ENCODE measurements at places on chromosomes 12 and 14.

- no peak for DNase-seq
These were observed 1.4 kb upstream of the PHC1 start for GRCh38 chr12:8912914-8913313.

DNA sequence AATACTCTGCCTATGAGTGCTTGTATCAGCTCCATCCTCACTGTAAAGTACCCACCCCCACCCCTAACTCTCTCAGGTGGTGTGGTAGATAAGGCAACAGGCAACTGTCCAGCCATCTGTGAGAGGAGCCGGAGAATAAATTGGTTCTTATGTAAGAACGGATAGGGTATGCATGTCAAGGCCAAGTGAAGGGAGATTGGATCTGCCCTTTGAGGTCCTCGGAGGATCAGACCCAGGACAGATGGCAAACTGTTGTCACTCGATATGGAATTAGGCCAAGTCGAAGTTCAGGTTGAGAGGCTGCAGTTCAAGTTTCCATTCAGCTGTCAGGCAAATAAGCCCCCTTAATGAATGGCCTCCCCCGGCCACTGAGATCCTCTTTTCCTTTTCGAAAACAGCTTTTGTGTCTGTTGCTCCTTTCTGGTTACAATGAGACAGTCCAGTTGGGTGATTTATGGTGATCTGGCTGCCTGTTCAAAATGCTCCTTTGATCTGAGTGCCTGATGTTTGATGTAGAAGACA lies 120.3 kb downstream of the VRK1 start:
- no peak for DNase-seq

DNA sequence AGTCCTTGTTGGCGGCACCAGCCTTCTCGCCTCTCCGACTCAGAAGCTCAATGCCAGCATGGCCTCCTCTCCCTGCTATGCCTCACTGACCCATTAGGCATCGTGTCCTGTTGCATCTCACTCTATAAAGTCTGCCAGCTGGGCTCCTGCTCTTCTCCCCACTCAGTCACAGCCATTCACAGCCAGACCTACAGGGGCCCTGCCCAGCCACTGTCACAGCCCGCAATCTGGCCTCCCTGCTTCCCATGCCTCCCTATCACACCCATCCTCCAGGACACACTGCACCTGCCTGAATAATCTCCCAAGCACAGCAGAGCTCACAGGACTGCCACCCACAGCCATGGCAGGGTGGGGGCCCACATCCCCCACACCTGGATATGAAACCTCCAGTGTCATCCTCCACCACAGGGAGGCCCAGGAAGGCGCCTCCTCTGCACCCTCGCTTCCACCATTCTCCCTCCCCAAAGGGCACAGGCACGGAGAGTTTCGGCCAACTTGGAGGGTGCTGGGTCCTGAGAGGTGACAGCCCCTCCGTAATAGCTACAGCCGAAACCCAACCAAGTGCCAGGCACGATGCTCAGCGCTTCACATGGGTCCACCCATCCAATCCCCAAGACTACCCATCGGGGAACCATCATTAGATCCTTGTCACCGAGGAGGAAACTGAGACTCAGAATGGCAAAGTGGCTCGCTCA lies 370.3 kb downstream of the BCL11B start:
- DNase-seq: no peak

DNA sequence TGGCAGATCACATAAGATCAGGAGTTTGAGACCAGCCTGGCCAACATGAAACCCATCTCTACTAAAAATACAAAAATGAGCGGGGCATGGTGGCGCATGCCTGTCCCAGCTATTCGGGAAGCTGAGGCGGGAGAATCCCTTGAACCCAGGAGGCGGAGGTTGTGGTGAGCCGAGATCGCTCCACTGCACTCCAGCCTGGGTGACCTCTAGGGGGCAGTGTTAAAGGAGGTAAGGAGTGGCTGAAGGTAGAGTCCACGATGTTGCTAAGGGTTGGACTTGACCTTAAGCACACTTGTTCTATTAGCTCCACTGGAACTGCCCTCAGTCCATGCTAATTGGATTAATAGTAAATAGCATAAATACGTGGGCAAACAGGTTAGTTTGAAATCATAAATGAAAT lies 62.4 kb upstream of the PSMC1 start:
- no peak for DNase-seq

DNA sequence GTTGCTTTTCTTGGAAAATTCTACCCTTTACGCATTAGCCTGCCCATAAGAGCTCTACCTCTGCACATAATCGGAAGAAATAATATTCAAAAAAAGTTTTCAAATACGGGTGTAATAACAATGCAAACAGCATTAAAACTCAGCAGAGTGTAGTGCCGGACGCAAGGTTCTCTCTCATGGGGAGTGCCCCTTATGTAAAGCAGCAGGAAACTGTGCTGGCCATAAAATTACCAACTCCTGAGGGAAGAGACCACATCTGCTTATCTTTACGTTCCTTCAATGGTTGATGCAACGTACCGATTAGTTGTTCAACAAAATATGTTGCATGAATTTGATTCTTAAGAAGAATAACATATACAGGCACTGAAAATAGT lies 118.7 kb upstream of the TMCC3 start:
- no peak for DNase-seq

DNA sequence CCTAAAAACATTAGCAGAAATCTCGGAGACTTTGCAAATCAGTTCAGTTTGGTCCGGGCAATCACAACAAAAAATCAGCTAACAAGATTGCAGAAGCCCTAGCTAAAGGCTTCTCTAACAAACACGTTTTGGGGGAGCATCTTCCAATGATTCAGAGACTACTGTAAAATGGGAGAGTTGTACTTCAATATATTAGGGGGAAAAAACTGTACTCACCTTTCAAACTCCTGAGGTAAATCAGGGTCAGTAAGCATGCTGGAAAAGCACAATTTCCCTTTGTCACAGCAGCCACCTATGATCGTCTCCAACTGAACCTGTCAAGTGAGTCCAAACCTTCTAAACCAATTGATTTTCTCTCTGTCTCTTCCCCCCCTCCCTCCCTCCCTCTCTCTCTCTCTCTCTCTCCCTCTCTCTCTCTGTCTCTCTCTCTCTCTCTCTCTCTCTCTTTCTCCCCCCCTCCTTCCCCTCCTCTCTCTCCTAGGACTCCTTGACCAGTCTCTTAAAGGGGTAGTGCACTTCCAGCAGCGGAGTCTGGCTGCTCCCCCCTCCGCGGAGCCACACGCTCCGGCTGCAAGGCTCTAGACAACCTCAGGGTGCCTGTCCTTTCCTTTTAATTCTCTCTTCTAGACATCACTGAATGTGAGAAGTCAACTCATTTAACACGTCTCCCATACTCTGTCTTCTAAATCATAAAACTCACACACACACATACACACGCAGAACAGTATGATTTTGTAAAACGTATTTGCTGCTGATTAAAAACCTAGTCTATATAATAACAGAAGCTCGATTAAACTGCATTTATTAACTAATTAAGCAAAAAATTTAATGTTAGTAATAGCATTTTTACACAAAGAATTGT lies at the start of gene SOX5:
SOX5 (minus strand) TSS at position 323 of the 862 bp plus-strand sequence; CDS start at position 254, 69 bp downstream.
- DNase-seq: no peak

GRCh38 chr12:131189781-131190180 lies 236.1 kb downstream of the ADGRD1 start:
- DNase-seq: no peak

DNA sequence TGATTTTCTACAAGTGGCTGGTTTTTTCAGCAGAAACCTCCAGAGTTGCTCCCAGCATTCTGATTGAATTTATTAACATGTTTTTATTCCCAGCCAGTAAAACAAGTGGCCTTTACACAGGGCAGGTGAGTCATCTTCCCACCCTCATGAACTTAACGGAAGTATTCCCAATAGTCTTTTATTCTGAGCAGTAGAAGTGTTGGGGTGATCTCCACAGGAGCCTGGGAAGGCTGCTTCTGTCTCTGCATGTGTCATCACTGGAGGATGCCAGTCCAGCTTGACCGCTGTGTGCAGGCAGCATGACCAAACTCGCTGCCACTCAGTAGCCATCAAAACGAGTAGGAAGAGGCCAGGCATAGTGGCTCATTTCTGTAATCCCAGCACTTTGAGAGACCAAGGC lies 13.4 kb upstream of the DNAH10 start:
- DNase-seq: no peak

GRCh38 chr12:58458102-58458501 lies 462.2 kb downstream of the LRIG3 start:
- no peak for DNase-seq

- no peak for DNase-seq
These were observed 17.5 kb downstream of the CHPT1 start for GRCh38 chr12:101714877-101715444.

- no peak for DNase-seq
These were observed 214.3 kb upstream of the PDE3A start for GRCh38 chr12:20154052-20154451.

DNA sequence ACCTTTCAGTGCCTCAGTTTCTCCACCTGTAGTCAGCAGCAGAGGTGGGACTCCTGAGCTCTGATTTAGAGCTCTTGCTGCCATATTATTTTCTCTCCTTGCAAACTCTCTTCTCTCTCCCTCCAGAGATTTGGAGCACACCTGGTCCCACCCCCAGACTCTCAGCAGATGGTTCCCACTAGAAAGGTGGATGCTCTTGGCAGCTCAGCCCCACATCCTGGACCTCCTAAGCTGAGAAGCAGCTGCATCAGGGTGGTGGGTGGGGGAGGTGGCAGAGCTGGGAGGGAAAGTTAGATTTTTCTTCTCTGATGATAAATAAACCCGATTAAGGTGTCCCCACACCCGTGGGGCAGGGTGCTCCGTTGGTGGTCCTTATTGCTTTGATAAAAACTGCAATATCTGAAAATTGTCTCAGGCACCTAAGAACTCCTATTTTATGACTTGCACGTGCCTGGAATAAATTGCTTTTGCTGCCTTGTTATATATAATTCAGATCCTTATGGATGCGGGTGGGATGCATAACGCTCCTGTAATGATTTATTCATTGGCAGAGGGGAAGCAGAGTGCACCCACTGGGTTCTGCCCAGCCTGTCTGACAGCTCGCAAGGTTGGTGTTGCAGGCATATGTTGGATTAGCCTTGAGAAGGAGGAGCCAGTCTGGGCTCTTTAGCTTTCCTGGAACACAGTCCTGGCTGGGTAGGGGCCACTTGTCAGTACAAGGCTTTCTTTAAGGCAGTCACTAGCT lies 214.2 kb downstream of the SUDS3 start:
- DNase-seq: no peak

GRCh38 chr14:50447461-50447860 lies 50.8 kb upstream of the CDKL1 start:
- DNase-seq: no peak

DNA sequence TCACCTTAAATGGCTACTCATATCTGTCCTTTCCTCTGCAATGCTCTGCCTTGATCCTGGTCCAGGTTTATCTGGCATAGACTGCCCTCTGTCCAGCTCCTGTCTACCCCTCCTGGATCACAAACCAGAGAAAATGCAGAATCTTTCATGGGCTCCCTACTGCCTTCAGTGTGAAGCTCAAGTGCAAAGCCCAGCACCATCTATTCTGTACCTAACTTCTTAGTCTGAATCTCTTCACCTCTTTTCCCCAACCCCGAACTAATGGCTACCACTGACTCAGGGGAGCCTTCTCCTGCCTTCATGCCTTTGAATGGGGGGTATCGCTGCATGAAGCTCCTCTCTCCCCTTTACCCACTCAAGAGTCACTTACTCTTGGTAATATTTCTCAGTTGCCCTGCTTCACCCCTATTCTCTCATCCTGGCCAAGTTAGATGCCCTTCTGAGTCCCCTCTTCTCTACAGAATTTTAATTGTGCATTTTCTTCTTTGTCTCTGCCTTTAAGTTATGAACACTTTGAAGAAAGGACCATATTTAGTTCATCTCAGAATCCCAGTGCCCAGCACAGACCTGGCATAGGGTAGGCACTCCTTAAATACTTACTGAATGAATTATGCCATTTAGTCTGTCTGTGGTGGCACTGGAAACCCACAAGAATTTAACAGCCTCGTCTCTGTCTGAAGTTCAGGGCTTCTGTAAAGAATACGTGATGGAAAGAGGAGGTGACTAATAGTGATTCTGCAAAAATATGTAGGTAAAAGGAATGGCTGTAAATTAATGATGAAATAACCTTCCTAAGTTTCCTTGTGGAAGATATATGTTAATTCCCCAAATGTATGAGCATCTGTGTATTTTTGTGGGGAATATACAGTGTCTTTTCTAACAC lies 191.3 kb upstream of the AMIGO2 start:
- no peak for DNase-seq

GRCh38 chr14:68293404-68293803 lies 473.8 kb downstream of the RAD51B start:
- no peak for DNase-seq

- DNase-seq: no peak
These were observed 18.6 kb downstream of the CCER1 start for GRCh38 chr12:90936230-90937005.

DNA sequence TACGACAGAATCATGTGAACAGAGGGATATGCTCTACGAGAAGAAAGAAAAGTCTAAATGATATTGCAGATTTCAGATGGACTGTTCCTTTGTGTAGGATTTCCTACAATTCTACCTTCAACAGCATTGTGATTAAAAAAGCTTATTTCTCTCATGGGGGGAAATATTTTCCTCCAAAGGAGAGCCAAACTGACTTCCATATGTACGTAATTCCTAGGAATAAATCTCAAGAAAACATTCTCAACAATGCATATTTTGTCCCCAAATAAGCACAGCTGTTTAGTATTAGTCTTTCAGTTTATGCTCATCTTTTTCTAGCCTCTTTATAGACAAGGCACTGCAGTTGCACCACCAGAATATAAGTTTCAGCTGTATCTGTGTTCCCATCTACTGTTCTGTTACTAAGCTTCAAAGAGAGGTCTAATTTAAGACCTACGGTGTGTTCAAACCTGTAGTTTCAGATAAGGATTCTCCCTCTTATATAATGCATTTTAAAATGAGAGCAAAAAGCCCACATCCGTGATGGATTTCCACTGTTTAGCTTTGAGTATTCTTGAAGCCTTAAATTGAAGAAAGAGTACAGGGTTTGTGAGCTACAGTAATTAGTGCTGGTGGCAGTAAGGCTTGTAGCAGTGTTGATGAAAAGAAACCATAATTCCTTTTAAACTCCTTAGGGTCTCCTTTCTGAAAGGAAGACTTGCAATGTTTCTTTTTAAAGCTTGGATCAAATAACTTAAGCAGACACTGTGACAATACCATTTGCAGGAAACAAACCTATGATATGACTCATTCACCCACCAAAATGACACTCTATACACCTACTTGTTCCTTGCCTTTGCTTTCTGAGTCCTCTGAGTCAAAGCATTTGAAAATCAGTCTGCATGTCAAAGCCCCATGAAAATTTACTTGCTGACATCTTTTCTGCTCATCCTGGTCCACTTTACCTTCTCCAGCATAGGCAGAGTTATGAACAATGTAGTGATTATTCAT lies 754.1 kb downstream of the NOVA1 start:
- no peak for DNase-seq

DNA sequence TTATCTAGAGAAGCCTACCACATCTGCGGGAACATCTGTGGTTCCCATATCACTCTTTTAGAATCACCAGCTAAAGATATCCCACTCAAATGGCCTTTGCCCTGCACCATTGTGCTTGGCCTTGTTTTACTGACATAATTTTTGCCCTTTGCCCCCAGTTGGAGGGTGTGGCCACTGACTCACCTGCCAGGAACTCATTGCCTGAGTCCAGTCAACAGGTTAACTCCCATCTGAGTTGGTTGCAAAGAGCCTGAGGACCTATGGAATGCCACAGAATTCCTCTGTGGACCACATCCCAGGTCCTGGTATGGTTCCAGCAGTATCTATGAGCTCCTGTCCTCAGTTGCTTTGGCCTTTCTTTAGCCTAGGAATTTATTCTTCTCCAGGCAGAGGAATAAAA lies 55.7 kb upstream of the PTGR2 start:
- no peak for DNase-seq

- no peak for DNase-seq
These were observed 1.1 kb downstream of the FBXO21 start for GRCh38 chr12:117188961-117189724.

- DNase-seq: no peak
These were observed 4.3 kb upstream of the FBRSL1 start for GRCh38 chr12:132485619-132486018.

GRCh38 chr12:51424094-51424661 lies 453 bp upstream of the SLC4A8 start:
- DNase-seq: no peak
